ENCODE measurements at places on chromosomes 6 and 20.

DNA sequence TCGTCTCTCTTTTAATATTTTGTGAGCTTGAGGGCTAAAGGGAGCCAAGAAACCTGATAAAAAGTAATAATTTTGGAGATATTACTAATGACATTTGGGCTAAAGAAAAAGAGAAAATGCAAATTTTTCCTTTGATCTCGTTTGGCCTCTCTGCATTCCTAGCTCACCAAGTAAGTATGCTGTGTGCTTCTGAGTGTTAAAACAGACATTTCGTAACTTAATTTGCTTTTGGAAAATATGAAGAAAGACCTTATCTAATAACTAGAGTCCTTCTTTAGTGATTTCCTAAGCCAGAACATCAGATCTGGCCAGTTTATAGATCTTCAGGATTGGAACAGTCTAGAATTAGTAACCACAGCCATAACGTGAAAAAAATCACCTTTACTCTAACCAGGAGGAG lies 872.9 kb upstream of the SLC35B3 start:
- DNase-seq, result no peak

DNA sequence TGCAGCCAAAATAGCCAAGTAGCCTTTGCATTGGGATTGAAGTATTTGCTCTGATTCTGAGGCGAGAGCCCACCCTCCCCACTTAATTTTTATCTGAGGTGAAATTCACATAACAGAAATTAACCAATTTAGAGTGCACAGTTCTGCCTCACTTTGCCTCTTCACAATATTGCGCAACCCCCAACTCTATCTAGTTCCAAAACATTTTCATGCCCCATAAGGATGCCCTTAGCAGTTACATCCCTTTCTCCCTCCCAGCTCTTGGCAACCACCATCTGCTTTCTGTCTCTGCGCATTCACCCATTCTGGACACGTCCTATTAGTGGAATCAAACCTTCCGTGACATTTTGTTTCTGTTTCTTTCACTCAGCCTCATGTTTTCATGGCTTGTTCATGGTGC lies 9.0 kb downstream of the MAS1L start:
- DNase-seq, result no peak

GRCh38 chr6:54084231-54084630 lies 27.0 kb upstream of the MLIP start:
- no peak for DNase-seq

GRCh38 chr6:32271429-32271828 lies 47.6 kb upstream of the NOTCH4 start:
- DNase-seq, result no peak

- DNase-seq, result no peak
Measured at GRCh38 chr6:30494291-30494861, 5.1 kb downstream of the HLA-E start.

DNA sequence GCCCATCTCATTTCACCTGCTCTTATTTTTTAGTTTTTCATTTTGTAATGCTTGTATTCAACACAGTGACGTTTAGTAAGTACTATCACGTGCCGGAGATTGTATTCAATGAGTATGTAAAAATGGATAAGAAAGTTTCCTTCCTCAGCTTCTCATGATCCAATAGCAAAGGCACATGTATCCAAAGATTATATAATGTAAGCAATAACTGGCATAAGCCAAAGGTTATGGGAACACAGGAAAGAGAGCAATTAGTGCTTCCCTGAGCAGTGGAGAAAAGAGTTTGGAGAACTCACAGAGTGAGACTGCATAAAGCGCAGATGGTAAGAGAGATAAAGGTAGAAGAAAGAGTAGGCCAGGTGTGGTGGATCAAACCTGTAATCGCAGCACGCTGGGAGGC lies 21.8 kb upstream of the LTV1 start:
- DNase-seq, result no peak

DNA sequence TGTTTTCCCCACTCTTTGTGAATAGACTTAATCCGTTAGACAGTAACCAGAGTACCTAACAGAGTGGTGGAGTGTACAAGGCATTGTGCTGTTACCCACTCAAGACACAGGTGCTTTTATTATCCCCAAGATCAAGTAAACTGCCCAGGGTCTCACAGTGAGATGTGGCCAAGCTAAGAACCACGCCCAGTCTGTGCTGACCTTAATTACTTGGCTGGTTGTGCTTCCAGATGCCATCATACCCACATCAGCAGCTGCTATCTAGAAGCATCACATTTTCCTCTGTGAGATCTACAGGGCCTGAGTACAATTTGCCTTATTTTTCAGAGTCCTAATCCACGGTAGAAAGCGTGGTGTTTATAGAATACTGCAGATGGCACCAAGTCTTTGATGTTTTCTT lies 70.3 kb downstream of the GFRA4 start:
- DNase-seq, result no peak

DNA sequence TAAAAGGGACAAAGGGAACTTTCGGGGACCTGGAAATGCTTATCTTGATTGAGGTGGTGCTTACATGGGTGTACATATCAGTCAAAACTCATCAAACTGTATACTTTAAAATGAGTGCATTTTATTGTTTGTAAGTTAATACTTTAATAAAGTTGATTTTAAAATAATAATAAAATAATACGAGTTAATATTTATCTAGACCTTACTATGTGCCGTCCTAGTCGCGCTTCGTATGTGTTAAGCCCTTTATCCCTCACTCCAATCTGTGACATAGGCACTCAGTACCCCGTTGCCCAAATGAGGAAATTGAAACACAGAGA lies 47.5 kb downstream of the PDYN start:
- DNase-seq, result no peak

- no peak for DNase-seq
Measured at GRCh38 chr20:49466114-49466912, 16.2 kb downstream of the KCNB1 start.

- no peak for DNase-seq
Measured at GRCh38 chr20:43942667-43943285, 28.1 kb downstream of the TOX2 start.

- DNase-seq, result no peak
Measured at GRCh38 chr6:32472781-32473375, 33.2 kb downstream of the HLA-DRA start.

- DNase-seq, result no peak
Measured at GRCh38 chr6:134223796-134224420, 94.0 kb downstream of the SGK1 start.

DNA sequence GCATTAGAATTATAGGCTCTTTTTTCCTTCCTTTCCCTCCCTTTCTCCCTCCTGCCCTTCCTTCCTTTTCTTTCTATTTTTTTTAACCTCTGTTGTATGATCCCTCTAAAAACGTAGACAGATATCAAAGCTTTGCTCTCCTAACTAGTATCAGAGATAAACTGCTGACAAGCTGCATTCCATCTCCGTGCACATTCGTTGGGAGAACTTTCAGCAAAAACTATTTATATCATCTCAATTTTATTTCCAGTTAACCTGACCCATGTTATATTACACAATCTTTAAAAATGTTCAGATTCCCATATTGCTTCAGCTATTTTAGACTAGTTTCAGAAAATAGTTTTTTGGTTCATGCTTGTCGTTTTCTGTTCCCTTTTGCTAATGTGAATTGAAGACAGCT lies 47.3 kb downstream of the RNF217 start:
- DNase-seq, result no peak

DNA sequence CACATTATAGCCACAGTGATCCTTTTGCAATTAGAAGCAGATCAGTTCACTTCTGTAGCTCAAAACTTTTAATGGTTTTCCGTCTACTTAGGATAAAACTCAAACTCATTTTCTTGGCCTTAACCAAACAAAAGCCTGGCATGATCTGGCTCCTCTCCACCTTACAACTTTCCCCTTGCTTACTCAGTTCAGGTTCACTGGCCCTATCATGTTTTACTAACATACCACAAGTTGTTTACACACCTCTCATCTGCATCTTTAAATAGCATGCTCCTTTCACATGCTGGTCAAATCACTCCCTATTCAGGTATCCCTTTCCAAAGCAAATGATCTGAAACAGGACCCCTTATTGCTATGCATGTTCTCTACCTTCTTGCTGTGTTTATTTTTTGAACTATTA lies 191.4 kb upstream of the FAM83B start:
- no peak for DNase-seq

DNA sequence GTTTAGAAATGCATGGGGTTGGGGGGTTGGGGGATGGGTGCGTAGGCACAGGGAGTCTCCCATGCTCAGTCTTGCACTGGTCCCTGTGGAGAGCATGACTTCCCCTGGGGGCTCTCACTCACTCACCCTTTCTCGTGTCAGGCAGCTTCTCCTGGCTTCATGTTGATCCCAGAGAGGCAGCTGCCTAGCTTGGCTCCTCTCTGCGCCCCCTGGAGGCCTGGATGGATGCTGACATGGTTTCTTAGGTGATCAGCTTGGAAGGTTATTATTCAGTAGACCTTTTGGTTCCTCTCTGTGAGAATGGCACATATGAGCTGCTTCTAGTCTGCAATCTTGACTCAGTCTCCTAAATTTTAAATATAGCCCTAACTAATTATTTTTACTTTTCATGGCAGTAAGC lies 109.3 kb upstream of the FAM83B start:
- no peak for DNase-seq

- no peak for DNase-seq
Measured at GRCh38 chr20:47576516-47577033, 74.9 kb downstream of the NCOA3 start.

DNA sequence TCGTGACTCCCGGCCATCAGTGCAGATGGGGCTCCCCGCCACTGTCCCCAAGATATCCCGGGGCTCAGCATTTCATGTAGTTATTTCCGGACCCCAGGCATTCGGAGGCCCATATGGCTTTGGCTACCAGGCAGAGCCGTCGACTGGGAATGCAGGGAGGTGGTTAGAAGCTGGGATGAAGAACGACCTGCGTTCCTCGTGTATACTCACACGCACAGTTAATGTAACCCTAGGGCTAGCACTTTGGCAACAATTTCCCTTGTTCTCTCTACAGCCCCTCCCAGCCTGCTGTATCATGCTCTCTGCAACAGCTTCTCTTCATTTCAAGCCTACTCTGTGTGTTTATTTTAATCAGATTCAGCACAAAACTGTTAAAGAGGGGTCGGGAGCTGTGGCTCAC lies 240.4 kb downstream of the MYLK4 start:
- DNase-seq, result no peak

DNA sequence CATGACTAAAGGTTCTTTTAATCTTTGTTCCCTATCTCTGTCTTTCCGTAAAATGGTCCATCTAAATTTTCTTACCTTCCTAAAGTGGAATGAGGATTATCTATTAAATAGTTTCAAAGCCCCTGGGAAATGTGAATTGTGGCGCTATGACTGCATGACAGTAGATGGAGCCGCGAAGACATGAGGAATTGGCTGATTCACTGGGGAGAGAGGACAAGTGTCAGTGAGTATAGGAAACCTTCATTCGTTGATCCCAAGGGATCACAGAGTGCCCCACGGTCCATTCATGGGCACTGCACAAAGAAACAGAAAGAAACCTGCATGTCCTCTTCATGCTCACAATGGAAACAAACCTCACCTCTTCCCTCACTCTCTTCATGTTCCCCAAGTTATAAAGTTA lies 479.3 kb upstream of the BTBD3 start:
- no peak for DNase-seq

- DNase-seq, result no peak
Measured at GRCh38 chr20:58774667-58775263, 75.9 kb downstream of the GNAS-AS1 start.

GRCh38 chr20:15923030-15923776 lies 650.0 kb downstream of the KIF16B start:
- DNase-seq, result no peak

DNA sequence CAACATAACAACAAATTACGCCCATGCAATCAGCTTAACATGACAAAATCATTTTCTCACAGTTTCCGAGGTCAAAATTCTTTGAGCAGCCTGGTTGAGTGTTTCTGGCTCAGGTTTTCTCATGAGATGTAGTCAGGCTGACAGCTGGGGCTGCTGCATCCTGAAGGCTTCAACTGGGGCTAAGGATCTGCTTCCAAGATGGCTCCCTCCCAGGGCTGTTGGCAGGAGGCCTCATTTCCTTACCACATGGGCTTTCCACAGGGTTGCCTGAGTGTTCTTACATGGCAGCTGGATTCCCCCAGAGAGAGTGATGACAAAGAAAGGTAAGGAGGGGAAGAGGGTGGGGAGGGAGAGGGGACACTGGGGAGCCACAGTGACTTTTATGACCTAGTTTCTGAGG lies 63.1 kb upstream of the NNAT start:
- DNase-seq, result no peak

- no peak for DNase-seq
Measured at GRCh38 chr6:152701863-152702401, 4.2 kb downstream of the MYCT1 start.

GRCh38 chr20:53099856-53100255 lies 127.7 kb downstream of the TSHZ2 start:
- no peak for DNase-seq

- no peak for DNase-seq
Measured at GRCh38 chr20:62365814-62366369, 1.2 kb downstream of the LAMA5 start.

GRCh38 chr20:62171245-62171644 lies 11.6 kb upstream of the MTG2 start:
- no peak for DNase-seq

DNA sequence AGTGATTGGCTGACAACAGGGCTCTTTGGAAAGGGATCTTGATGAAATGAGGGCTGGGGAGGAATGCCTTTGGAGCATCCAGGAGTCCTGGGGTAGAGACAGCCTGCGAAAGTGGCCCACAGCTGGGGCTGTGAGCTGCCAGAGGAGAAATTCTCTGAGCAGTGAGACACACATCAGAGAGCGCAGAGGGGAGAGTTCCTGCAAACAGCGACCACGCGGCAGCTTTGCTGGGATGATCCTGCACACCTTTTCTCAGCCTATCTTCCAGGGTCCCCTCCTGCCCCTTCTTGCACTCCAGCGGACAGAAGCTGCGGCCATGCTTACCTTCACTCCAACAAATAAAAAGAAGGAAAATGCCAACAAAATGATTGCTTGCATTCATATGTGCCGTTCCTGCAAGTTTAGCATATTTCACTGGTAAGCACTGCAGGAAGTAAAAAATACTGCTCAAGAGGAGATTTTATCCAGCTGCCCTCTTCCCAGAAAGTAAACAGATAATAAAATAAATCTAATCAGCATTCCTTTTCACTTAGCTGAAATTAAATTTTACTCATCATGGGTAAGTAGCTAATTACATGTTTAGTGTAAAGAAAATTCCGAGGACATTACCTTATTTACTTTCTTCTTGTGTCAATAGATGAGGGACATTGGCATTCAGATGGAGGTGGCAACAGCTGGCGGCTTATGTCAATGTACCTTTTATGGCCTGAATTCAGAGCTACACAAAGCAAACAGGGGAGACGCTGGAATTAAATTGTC lies 339.9 kb upstream of the ARID1B start:
- DNase-seq, result no peak

Data from HS-27A (cell line).